ENCODE measurements at places on chromosomes 5 and 9.

GRCh38 chr5:141488591-141489561 lies at the start of gene PCDHGC5:
TSS of gene PCDHGC5 (plus strand) at chr5:141489081. CDS start at chr5:141489241, 160 bp downstream.
- DNase-seq, result no peak

DNA sequence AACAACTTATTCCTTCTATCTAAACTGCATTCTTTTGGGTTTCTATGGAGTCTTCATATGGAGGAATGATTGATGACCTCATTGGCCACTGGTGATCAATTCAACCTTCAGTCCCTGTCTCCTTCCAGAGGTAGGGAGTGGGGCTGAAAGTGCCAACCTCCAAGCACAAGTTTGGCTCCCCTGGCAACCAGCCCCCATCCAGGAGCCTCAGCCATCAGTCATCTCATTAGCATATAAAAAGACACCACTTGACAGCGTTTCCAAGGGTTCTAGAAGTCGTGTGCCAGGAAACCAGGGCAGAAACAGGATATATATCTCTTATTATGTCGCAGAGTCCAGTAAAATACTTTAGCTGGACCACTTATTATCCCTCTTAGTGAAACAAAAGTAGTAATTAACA lies 9.8 kb downstream of the SLC31A2 start:
- DNase-seq, result no peak

- DNase-seq, result no peak
Measured at GRCh38 chr5:133569347-133569746, 43.0 kb downstream of the FSTL4 start.

DNA sequence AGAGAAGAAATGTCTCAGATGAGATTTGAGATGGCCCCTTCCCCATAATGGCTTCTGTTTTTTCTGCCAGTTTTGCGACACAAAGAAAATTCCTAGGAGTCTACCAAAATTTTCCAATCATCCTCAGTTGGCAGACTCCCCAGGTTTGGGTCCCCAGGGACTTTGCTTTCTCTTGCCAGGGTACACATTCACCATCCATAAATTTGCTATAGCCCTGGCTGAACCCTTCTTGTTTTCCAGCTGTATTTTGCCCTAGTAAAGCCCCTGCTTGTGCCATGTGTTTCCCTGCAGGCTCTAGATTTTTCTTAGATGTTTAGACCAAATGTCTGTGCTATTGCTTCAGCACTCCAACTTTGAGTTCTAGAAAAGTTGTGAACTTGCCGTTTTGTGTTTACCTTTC lies 283.2 kb downstream of the ANXA1 start:
- DNase-seq, result no peak

GRCh38 chr5:134435560-134435959 lies 23.9 kb upstream of the CDKN2AIPNL start:
- DNase-seq, result no peak

DNA sequence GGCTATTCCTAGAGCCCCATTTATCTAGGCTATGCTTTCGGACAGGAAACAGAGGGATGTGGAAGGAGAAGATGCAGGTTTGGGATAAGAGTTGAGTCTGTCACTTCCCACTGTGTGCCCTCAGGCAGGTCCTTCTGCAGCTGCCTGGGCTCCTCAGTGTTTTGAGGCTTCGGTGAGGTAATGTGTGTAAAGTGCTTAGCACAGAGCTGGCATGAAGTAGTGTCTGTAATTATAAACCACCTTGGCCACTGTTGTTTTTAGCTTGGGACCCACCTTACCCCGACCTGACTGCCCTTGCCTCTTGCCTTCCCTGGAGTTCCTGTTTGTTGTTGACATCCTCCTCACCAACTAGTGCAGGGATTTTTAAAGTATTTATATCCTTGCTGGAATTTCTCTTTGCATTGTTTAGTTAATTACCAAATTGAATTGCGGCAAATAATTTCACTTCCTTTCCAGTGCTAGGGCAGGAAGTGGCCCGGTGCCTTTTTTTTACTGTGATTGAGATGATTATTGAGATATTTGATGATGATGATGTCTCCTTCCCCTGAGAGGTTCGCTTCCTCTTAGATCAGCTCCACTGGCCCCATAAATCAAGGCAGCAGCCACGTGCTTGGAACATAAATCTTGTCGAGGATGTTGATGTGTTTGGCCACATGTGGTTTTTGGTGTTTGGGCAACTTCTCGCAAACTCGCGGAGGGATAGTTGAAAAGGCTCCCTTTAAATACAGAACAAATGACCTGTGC lies 38.3 kb upstream of the DAB2IP start:
- no peak for DNase-seq

DNA sequence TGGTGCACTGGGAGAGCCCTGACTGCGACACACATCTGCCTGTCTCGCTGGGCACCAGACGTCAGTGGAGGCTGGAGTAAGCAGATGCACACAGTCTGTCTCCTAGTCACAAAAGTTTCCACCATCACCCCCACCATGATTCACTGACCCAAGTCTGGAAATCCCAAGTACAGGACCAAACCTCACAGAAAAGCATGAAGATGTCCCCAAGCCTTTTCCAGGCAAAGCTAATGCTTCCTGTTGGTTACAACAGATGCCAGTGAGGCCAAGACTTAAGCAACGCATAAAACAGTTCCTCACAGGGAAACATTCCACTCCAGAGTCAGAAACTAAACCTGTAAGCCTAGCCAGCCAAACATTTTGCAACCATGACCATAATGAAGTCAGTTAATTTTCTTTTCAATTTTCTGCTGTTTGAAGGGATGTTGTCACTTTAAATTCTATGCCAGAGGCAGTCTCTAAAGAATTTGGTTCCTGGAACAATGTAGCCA lies 259.3 kb upstream of the SLC30A5 start:
- DNase-seq, result no peak

GRCh38 chr5:80656425-80656824 lies 1.6 kb upstream of the DHFR start:
- no peak for DNase-seq

DNA sequence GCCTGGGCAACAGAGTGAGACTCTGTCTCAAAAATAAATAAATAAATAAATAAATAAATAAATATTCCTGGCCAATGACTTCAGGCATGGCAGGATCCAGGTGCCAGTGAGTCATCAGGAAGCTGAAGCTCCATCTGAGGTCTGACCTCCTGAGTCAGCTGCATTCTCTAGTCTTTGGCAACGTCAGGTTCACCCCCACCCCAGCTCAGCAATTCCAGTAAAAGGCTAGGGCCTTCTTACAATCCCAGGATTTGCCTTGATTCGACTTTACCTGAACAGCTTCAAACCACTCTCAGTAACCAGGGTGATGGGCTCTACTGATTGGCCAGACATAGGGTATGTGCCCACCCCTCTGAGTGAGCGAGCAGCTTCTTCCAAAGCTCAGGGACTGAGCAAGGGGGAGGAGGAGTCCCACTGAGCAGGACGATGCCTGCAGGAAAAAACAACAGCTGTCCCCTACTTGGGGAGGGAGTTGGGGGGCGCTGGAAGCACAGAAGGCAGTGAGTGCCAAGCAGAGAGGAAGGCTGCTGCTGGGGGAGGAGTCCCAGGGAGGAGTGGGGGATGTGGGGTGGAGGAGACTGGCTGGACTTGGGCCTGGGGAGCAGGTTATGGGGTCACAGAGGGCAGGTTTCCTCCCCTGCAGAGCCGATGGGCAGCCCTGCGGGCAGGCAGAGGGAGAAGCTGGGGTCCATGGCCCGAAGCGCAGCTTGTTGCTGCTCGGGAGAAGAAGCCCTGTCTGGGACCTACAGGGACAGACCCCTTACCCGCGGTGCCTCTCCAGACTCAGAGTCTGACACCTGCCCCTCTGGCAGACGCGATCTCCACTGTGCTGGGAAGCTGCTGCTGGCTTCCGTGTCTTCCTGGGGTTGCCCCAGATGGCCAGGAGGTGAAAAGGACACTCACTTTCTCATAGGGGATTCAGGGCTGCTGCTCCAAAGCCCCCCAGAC lies 25.9 kb upstream of the UNC5A start:
- DNase-seq, result no peak

Data from activated CD4-positive, CD25-positive, alpha-beta regulatory T cell (primary cell).